Muscle of leg (tissue), 16 donors: ENCODE measurements at places on chromosomes 5 and 9. TPM values are rescaled to one million over a fixed set of nuclear protein-coding genes. Genes with fewer than 3 reads are reported as not detected.

The NR5A1 gene
- polyA plus RNA-seq = not detected

The ARSI gene
- 9.4 TPM for polyA plus RNA-seq

DNA sequence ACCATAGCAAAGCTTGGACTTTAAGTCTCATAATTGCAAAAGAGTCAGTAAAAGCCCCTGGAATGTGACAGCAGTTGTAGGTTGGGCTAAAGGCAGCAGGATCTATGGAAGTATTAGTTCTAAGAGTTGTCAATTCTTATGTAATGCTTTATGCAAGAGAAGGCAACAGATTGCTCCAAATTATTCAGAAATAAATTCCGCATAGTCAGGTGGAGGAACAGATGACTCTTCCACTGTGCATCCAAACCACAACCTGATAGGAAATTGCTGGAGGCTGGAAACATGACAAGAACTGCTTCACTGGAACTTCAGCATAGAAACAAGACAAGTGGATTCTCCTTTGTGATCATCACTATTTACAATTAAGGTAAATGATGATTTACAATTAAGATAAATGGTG lies 101.0 kb downstream of the STARD4 start:
- peak; percentile 8 for DNase-seq

The DNAJC21 gene
- 50.1 TPM for polyA plus RNA-seq

GRCh38 chr9:83266666-83267496 lies 203.9 kb upstream of the RASEF start:
- peak; percentile 59 for DNase-seq

The IL11RA gene
- 137 TPM for polyA plus RNA-seq

The TRIM7 gene
- polyA plus RNA-seq = 13.6 TPM

DNA sequence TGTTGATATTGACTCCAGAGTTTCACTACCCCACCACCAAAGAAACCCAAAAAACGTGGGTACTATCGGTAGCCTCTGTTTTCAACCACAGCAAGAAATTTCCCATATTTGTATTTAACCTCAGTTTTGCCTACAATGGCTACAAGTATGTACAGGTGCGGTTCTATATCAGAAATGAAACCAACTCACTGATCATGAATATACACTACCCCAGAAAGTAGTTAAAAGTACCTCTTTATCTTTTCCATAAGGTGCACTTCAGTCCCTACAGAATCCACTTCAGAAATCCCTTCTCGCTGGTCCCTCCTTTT lies 140.6 kb upstream of the SLC12A2 start:
- no peak for DNase-seq

The CTXN3 gene
- 4.3 TPM for polyA plus RNA-seq

GRCh38 chr5:167658889-167659288 lies 632.6 kb upstream of the WWC1 start:
- no peak for DNase-seq

DNA sequence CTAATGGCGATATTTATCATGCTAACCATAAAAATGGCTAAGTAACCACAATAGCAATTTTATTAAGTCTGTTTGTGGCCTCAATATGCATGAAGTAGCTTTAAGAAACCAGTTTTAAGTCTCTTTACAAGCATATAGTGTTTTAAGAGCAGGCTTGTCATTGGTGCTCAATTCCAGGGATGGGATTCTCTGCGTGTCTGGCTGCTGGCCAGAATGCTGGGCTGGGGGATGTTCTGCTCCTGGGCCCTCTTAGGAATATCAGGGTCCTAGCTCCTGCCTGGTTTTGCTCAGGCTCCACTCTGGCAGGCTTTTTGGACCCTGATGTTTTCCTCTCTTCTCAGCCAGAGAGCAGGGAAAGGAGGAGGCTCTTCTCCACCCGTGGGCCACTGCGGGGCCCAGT lies 127.2 kb downstream of the PDE8B start:
- DNase-seq = peak; percentile 72

- DNase-seq = peak; percentile 70
Observed at GRCh38 chr5:16805486-16805885, 130.6 kb downstream of the MYO10 start.

- DNase-seq = no peak
Observed at GRCh38 chr9:18327121-18327520, 146.8 kb upstream of the ADAMTSL1 start.

DNA sequence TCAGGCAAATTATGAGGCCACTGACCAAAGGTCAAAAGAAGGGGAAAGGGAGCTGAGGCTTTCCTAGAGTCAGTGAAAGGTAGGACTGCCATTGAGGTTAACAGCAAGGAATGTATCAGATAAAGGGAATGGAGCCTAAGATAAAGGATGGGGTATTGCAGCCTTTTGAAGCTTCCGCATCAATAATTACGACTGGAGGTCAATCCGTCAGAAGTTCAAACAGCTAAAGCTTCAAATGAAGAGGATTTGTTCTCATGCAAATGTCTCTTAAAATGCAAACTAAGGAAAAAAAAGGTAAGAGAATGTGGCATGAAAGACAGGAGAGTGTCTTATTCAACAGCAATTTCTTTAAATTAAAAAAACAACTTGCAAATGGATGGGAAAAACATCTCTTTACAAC lies 341.1 kb upstream of the RGMB start:
- DNase-seq = no peak

DNA sequence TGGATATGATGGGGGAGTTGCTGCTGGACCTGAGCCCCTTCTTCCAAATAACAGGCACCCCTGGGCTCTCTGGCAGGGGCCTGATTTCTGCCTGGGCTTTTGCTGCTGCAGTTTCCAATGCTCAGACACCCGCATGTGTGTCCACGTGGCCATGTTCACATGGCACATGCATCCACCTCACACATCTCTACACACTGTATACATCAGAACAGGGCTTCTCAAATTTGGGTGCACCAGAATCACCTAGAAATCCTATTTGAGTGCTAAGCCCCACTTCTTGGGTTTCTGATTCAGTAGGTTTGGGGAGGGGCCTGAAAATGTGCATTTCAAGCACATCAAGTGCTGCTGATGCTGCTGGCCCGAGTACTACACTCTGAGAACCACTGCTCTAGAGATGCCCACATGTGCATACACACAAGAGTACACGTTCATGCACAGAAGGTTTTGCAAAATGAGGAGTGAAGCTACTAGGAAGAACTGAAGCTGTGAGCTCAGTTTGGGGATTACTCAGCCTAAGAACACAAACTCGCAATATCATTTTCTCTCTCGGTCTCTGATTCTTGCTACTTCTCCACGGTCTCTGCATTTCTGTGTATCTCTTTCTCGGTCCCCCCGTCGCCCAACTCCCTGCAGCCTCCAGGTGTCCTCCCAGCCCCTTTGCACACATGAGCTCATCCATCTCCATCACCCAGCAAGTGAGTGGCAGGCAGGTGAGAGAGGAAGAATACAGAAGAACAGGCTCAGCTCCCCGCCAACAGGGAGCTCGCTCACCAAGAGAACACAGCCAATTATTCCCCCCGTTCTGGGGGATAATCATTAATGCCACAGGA lies 97.0 kb downstream of the PCDH1 start:
- DNase-seq = no peak

The JAKMIP2 gene
- 3.2 TPM for polyA plus RNA-seq
